ENCODE measurements at places on chromosomes 3 and 15.

DNA sequence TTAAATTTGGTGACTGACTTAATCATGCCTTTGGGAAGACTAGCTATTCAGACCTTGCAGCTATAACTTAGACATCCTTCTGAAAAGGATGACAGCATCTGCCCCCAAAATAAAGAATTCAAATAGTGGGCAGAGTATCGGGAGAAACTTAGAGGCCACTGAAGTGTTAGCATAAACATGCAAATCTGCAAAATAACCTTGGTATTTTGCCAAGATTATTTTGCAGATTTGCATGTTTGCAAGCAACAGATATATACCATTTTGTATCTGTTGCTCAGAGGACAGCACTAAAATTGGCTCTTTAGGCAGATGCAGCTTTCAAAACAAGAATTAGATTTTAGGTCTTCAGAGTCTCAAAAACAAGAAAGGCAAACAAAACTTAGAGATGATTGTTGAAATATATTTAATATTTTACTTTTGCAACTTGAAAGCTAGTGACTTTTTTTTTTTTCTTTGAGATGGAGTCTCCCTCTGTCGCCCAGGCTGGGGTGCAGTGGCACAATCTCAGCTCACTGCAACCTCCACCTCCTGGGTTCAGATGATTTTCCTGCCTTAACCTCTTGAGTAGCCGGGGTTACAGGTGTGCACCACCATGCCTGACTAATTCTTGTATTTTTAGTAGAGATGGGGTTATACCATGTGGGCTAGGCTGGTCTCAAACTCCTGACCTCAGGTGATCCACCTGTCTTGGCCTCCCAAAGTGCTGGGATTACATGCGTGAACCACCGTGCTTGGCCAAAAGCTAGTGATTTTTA lies 47.8 kb downstream of the KBTBD8 start:
- no peak for DNase-seq

- DNase-seq = no peak
Measured at GRCh38 chr3:100761211-100761942, 52.1 kb downstream of the TFG start.

DNA sequence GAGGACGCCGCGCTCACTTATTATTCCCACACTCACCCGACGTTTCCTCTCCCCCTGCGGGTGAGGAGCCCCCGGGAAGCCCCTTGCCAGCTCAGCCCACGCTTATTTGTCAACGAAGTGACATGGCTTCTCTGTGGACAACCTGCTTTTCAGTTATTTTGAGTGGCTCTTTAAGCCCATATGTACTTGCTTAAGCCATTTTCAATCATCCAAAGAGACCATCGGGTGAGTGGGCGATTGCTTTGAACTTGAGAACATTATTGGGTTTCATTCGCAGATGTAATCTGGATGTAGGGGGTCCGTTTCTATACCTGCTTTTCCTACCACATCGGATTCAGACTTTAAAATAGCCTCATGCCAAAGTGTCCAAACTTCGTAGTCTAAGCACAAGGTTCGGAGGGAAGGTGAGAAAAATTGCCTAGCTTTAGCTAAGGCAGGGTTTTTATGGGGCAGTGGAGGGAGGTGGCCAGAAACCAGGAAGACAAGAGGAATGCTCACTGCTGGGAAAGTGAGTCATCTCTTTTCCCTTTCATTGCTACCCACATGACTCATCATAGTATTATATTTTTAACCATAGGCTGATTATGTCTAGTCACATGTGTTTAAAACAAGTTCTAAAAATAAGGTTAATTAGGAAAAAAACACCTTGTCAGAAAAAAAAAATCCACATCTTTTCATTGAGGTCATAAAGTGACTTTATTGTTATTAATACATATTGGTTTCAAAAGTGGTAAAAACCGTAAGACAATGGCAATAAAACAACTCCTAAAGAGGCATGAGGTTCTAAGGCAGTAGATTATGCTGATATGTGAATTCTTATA lies 773.1 kb upstream of the NR2F2 start:
- peak; percentile 48 for DNase-seq

DNA sequence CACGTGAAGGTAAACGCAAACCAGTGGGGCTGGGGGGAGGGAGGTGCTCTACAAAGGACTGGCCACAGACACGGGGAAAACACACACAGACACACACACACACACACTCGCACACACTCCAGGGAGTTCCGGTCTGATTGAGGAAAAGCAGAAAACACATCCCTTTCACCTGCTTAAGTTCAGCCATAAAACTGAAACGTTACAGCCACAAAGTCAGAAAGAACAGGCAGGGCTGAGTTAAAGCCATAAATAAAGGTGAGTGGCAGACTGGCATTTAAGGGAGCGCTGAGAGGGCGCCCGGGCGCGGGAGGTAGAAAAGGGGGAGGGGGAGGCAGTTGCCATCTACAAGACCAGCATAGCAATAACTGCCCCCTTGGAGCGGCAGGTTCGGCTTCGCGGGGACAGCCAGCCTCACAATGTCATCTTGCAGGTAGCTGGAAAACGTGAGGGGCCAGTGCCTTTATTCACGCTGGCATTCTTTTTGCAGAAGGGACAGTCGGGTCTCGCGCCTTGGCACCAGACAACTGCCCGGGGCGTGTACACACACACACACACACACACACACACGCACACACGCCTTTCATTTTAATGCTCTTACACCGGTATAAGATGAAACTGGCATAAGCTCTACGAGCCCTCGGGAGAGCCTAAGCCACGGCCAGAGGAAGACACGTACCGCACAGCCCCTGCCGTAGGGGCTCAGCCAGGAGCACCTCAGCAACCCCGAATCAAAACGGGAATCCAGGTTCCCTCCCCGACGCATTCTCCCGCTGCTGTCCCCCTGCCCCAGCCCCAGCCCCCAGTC lies 866 bp downstream of the TNIK start:
- DNase-seq = no peak

- DNase-seq = peak; percentile 51
Measured at GRCh38 chr15:75532413-75533250, 46.5 kb downstream of the PTPN9 start.

- DNase-seq = peak; percentile 83
Measured at GRCh38 chr3:153130312-153130977, 31.6 kb upstream of the RAP2B start.

DNA sequence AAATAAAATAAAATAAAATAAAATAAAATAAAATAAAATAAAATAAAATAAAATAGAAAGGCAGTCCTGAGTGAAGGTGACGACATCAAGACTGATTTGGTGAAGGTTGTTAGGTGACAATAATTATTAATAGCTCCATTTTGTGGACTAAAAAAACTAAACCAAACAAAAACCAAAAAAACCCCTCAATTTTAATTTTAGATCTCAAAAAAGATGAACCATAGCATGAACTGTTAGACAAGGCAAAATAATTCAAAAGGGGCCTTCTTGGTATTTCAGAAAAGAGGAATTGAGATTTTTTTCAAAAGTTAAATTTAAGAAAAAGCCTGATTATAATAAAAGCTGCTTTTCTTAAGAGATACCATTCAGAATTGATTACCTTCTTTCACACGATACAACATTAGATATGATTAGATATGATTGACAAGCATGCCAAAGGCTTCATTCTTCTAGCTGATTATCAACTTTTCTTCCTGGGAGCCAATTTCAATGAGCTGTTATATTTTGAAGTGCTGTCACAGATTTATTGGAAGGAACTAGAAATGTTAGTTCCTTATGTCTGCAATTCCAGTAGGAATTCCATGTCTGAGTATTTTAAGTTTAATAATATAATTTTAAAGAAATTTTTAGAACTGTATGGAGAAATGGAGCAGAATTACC lies 244.7 kb downstream of the MBNL1 start:
- no peak for DNase-seq

DNA sequence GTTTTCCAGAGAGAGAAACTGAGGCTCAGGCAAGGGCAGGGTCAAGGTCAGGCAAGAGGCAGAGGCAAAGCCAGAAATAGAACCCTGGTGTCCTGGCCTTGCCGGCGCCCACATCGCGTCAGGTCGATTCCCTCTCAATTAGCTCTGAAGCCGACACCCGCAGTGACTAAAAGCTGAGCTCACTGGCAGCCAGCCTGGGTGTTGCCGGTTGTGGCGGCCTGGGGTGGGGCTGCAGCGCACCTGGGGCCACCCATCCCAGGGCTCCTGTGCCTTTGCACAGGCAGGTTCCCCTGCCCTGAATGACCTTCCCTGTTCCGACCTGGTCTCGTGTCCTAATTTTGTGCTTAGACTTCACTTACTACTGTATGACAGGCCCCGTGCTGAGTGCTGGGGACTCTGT lies 6.2 kb downstream of the SEMA3F start:
- DNase-seq = no peak

DNA sequence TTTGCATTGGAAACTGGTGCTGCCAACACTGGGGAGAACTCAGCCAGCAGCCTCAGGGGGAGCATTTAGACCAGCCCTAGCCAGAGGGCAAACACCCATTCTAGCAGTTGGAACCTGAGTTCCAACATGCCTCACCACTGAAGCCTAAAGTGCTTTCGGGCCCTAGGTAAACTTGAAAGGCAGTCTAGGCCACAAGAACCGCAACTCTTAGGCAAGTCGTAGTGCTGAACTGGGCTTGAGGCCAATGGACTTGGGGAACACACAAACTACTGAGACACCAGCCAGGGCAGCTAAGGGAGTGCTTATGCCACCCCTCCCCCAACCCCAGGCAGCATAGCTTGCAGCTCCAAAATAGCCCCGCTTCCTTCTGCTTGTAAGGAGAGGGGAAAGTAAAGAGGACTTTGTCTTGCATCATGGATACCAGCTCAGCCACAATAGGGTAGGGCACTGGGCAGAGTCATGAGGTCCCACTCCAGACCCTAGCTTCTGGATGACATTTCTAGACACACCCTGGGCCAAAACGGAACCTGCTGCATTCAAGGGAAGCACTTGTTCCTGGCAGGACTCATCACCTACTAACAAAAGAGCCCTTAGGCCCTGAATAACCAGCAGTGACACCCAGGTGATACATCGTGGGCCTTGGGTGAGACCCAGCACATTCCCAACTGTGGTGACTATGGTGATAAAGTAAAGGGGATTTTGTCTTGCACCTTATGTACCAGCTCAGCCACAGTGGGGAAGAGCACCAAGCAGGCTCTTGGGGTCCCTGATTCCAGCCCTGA lies 37.3 kb upstream of the TEX9 start:
- no peak for DNase-seq

GRCh38 chr3:186487819-186488218 lies 56.4 kb downstream of the CRYGS start:
- DNase-seq = no peak

- no peak for DNase-seq
Measured at GRCh38 chr3:122681974-122682409, 1.4 kb downstream of the PARP14 start.

GRCh38 chr3:119562307-119562961 lies 3.0 kb upstream of the CD80 start:
- DNase-seq = peak; percentile 70

- no peak for DNase-seq
Measured at GRCh38 chr15:77064539-77065308, 6.2 kb downstream of the TSPAN3 start.

- no peak for DNase-seq
Measured at GRCh38 chr3:182308328-182308727, 485.0 kb upstream of the ATP11B start.

GRCh38 chr3:189947948-189948723 lies 172.6 kb downstream of the P3H2 start:
- DNase-seq = no peak

DNA sequence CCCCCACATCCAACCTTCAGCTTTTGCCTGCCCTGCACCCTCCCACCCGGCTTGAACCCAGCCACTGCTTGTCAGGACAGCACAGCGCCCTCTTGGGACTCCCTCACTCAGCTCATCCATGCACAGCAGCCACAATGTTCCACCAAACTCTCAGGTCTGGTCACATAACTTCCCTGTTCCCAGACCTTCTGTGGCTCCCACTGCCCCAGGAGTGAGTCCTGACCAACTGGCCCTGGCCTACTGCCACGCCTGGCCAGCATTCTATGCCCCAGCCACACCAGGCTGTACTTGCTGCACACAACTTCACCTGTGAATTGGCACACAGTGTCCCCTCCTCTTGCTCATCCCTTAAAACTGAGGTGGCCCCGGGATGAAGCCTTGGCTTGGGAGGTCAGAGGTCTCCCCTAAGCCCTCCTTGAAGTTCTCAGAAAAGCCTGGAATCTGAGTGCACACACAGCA lies 21.0 kb downstream of the PLXNB1 start:
- no peak for DNase-seq
